ENCODE measurements at places on chromosomes 11 and 22.
A peak's percentile ranks its signal among the peaks of the same experiment; 100 is the strongest.

GRCh38 chr11:99822846-99823565 is 802.3 kb downstream of the CNTN5 start:
- no peak for DNase-seq

DNA sequence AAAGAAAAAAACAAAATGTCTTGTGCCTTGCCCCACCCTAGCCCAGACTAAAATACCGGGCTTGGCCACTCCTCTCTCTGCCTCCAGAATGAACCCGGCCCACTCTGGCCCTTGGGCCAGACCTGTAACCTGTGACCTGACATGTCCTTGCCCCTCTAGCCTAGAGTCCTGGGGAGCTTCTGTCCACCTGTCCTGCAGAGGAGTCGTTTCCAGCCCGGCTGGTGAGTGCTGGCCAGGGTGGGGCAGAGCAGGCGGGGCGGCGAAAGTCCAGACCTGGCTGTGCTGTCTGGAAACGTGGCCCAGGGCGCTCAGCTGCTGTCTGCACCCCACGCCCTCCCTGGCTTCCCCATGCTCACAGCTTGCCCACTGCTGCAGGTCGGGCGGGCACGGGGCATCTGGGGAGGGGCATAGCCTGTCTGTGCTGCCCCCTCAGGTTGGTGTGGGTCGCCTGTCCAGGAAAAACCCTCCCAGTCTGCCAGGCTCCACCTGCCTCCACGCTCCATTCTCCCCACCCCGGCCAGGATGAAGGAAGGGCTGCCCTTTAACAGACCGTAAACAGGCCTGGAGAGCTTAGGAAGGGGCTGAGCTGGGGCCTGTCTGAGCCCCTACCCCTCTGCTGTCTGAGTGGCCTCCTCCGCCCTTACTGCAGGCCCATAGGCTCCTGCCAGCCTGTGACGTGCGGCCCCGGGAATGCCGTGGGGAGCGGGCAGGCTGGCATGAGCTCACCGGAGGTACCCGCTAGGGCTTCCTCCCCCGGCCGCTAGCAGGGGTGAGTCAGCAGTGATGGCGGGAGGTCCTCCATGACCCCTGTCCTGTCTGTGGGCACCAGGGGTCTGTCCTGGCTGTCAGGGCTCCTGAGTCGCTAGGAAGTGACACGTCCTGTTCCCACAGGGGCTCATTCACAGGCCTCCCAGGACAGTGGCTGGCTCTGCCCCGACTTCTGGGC is 1.9 kb downstream of the CD151 start:
- DNase-seq: no peak

GRCh38 chr11:24056051-24056450 is 440.8 kb upstream of the LUZP2 start:
- DNase-seq: no peak

DNA sequence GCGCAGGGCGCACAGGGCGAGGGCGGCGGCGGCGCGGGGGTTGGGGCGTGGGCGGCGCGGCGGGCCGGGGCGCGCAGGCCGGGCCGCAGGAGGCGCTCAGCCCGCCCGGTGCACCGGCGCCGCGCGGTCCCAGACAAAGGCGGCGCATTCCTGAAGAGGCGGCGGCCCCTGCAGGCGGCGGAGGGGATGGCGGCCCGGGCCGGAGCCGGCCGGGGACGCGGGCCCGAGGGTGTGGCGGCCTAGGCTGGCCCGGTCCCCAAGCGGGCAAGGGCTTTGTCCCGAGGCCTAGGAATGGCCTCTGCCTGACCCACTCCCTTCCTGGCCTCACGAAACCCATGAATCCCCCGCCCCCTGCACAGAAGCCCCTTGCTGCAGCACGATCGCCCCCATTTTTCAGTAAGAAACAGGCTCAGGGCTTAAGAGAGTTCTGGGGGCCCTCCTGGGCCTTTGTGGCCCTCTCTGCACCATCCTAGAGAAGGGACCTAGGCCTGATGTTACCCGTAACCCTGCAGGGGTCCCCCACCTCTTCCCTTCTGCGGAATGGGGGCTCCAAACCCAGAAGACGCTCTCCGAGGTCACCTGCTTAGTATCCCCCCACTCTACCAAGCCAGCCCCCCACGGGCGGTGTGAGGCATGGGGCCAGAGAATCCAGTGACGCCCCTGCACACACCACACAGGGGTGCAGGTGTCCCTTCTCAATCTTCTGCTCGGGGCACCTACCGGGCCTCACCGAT is at the start of gene RTN4R:
Gene RTN4R, minus strand, starts transcription at position 40 of the 734 bp plus-strand sequence. CDS start 226 bp downstream, outside the sequence.
- no peak for DNase-seq

GRCh38 chr11:118699506-118700220 is 20.2 kb upstream of the TREH start:
- no peak for DNase-seq

GRCh38 chr11:101049123-101049522 is 80.5 kb downstream of the PGR start:
- no peak for DNase-seq

DNA sequence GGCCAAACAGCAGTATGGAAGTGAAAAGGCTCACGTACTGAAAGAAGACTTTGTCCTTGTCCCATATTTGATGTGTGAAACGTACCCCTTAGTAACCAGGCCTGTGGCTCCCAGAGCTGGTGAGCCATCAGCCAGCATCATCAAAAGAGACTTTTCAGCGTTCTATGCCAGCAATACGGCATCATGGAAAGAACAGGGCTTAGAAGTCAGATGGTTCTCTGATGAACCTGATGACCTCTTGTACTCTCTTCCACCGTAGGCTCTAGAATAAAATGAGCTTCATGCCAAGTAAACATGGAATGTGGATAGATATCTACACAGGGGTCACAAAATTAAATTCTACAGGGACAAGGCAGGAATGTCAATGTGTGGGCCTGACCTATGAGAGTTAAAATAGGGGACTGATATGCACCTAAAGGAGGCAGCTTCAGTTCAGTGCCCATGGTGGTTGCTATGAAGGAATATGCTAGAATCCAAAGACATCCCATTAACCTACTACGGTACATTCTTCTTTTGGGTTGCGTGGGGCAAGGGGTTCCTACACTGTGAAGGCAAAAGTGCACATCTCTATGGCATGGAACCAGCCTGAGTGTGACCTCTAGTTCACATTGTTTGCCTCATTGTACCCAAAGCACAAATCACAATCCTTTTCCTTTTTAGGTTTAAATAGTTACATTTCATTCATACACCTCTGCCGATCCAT is 130.6 kb downstream of the ETS1 start:
- DNase-seq: no peak

GRCh38 chr11:114880442-114880841 is 202.1 kb downstream of the NXPE2 start:
- DNase-seq: no peak

GRCh38 chr11:41246399-41246745 is 213.1 kb downstream of the LRRC4C start:
- DNase-seq: no peak

GRCh38 chr11:133819114-133819513 is 26.2 kb downstream of the SPATA19 start:
- no peak for DNase-seq

GRCh38 chr11:105673089-105673488 is 63.2 kb downstream of the GRIA4 start:
- DNase-seq: no peak

DNA sequence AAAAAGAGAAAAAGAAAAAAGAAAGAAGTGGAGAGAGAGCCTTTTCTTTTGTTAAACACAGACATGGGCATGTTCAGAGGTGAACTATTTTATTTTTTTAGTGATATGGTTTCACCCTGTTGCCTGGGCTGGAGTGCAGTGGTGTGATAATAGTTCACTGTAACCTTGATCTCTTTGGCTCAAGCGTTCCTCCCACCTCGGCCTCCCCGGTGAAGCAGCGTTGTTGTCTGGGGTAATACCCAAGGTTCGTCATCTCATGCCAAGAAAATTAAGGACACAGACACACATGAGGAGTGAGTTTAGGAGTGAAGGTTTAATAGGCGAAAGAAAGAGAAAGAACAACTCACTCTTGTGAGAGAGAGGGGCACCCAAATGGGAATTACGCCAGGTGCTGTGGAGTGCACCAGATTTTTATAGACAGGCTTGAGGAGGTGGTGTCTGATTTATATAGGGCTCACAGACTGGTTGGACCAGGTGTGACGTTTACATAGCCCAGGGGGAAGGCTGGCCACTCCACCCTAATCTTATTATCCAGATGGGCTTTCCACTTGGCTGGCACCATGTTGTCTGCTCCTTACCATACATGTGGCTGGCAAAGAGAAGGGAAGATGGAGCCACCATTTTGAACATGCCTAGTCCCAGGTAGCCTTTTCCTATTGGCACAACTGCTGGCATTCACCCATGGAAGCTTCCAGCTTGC is 42.3 kb downstream of the GRAMD1B start:
- DNase-seq: no peak

GRCh38 chr11:86460461-86461385 is 86.0 kb downstream of the CCDC81 start:
- peak; percentile 20 for DNase-seq

DNA sequence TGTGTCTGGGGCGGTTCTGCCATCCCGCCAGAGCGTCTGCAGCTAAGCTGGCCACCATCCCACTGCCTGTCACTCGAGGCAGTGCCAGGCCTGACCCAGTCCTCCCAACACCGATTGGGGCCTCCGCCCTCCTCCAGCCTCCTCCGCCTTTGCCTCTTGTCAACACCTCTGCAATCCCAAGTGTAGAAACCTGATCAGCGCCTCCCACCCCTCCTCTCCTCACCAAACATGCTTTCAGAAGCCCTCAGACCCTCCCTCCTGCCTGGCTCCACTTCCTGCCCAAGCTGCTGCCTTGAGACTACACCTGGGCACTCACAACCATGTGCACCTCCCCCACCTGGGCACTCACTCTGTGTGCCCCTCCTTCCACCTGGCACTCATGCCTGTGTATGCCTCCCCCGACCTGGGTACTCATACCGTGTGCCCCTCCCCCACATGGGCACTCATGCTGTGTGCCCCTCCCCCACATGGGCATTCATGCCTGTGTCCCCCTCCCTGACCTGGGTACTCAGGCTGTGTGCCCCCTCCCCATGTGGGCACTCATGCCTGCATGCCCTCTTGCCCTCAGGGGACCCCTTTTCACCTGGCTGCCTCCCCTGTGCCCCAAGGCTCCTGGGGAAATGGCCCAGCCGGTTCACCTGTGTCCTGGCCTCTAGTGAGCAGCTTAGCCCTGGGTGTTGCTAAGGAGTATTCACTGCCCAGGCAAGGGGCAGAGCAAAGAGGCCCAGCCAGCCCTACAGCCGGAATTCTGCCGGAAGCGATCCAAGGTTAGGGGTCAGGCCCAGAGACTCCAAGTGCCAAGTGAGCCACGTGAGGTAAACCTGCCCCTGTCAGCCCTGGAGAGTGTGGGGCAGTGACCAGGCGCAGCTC is 5.5 kb upstream of the IFITM10 start:
- DNase-seq: no peak

Measured in hippocampal formation (tissue), 2 donors.